ENCODE measurements at places on chromosomes 6 and 20.

DNA sequence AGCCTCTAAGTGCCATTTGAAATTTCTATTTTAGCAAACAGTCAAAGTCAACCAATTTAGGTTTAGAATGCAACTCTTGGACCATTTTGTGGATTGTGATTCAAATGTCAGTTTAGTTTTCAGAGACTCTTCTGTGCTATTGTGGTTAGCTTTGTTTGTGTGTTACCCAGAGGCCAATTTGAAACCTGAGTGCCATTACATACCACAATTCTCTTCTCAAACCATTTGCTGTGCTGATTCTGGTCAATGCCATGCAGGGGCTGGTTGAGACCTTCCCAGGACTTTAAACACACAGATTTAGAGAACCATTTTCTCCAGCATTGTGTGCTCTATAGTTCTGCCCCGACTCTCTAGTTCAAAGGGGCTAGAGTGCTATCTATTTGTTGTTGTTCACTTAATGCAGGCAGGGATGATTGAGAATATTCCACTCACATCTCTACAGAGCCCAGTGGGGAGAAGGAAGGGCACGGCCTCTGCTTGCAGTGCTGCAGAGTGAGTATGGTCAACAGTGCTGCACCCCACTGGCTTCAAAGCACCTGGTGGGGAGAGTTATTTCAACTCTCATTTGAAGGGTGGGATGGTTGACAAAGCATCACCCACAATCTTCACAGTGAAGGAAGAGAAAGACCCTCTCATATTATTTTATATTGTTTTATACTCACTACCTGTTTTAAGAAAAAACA is 738.2 kb downstream of the COL12A1 start:
- DNase-seq: no peak

DNA sequence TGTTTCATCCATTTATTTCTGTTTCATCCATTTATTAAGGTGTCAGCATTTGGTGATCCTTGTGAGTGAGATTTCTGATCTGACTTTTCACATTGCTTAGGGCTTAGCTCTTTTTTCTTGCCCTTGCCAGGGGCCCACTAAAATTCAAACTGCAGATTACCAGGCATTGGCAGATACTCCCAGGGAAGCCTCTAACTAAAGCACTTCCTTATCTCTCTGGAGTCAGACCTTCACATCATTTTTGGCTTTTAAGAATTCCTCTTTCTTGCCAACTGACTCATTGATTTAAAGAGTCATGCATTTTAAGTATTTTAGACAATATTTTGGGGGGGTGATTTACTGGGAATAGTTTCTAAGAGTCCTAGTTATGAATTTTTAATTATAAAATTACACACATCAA is 2.6 kb upstream of the WFDC8 start:
- DNase-seq: no peak

- DNase-seq: no peak
Measured at GRCh38 chr6:82555801-82556200, 192.2 kb downstream of the TPBG start.

GRCh38 chr20:7226156-7226555 is 458.7 kb downstream of the BMP2 start:
- DNase-seq: no peak

- DNase-seq: no peak
Measured at GRCh38 chr6:22499815-22500214, 69.6 kb upstream of the HDGFL1 start.

- no peak for DNase-seq
Measured at GRCh38 chr20:31866221-31866620, 4.1 kb downstream of the DUSP15 start.

- no peak for DNase-seq
Measured at GRCh38 chr6:134097114-134097707, 44.8 kb upstream of the SLC2A12 start.

DNA sequence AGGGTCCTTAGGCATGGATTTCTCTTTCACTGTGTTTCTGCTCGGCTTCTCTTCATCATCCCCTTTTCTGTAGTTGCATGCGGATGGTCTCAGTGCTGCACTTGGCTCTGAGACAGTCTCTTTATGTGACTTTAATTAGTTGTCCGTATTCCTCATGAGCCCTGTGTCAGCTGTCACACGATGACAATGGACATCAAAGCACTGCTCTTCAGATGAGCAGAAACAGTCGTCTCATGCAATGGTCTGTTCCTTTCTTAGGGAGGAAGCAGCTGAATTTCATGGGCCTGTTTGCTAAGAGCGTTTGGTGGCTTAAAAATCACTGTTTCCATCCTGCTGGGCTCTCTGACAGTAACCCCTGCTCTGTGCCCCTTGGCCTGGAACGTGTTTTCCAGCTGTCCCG is 64.9 kb downstream of the SYTL3 start:
- DNase-seq: no peak

DNA sequence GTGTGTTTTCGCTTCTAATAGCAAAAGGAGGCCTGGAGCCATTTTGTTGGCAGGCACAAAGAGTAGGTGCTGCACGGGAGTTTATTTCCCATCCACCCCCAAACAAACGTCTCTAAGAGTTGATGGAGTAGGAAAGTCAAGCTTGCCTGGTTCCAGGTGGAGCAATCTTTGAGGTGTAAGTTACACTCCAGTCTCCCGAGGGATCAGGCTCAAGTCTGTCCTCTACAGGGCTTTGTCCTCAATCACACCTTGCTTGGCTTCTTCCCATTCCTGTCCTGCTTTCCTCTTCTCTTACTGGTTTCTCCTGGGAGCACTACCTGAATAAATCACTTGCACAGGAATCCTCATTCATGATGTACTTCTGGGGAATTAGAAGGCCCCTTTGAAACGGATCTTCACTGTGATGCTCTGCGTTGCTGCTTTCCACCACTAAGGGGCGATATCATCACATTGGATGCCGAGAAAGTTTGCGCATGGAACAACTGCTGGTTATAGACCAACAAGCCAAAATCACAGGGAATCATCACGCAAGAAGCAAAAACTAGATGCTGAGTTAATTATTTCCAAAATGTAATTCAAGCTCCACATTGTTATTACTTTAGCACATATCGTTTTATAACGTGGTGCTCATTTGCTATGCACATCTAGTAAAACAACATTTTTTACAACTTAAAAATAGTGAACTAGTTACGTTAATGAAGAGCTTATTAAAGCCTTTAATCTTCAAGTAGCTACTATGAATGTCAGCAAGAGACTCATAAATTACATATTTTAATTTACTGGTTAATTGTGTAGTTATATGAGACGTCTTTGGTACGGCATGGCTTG is 156.8 kb downstream of the DNAH8 start:
- no peak for DNase-seq

DNA sequence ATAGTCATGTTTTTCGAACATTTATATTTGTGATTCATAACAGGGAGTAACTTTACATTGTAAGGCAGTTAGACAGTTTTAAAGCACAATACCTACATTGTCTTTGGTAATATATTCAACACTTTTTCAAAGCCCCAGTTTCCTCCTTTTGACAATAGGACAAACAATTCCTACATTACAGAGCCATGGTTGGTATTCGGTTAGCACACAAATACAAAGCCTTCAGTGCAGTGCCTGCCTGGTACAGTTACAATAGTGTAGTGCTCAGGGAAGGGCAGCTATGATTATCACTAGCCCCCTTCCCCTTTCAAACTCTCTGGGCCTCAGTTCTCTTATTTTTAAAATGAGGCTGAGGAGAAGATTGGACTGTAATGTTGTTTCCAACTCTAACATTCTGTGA is 207.8 kb downstream of the TPBG start:
- no peak for DNase-seq

DNA sequence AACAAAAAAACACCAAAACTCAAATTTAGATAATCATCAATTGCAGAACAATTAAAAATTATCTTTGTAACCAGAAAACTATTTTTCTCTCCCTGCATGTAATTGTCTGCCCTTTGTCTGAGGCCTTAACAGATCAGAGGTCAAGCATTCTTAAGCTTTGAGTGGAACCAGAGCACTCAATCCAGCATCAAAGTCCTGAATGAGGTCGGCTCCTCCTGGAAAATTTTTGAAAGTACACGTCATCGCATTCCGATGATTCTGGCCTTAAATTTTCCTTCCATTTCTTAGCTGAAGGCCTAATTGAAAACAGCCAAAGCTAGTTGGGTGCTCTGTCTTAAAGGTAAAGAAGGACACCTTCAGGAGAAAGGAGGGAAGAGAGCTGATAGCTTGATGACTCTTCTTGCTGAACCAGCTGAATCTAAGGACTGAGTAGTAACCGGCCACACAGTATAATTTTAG is 510.2 kb upstream of the SULF2 start:
- no peak for DNase-seq

DNA sequence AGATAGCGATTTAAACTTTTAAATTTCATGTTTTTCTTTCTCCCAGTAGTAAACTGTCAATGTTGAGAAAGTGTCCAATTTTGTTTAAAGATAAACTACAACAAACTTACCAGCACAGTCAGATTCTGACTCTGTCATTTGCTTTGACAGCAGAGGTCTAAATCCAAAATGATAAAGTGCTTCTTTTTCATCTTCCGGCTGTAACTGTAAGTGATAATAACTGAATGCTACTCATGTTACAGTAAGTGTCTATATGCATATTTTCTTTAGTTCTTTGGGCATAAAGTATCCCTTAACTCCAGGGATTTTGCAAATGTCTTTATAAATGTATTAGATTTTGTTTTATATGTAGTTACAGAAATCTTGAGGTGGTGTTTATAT is 610.4 kb downstream of the RFPL4B start:
- DNase-seq: no peak

DNA sequence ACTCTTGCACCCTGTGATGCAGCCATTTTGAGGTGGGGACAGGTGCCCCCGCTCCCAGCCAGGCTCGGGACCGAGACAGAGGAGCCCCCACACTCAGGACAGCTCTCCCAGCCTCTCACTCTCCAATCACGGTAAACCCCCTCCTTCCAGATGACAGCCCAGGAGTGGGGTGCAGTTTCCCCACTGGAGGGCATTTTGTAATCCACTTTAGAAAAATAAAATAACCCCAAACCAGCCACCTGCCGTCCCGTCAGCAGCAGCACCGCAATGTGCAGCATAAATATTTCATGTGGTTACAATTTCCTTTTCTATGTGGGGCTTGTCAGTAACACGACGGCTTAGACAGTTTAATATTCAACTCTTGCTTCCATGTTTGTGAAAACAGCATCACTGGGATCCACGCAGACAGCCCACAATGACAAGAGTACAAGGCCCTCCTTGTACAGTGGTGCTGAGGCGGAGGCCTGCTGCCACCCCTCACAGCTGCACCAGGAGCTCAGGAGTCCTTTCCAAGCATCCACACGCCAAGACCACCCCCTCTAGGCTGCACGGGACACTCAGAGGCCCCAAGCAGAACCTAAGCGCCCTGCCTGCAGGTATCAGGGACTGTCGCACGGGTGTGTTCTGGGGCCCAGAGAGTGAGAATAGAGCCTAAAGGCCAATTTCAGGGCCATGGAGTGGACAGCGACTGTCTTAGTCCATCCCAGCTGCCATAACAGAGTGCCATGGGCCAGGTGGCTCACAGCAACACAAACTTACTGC is 116.7 kb downstream of the JPH2 start:
- no peak for DNase-seq

DNA sequence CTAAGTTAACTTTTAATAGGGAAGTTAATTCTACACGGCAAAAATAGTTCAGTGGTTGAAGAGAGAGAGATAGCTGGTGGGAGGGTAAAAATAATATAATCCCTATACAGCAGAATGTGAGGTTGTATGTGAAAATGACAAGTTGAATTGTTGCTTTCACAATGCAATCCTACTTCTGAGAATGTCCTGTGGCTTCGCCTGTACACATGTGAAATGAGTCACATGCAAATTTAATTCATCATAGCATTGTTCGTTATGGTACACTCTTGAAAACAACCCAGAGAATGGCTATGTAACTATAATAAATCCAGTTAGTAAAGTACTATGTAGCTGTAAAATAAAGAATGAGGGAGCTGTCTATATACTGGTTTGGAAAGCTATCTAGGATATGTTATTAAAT is 46.0 kb upstream of the HINT3 start:
- no peak for DNase-seq

GRCh38 chr6:117143647-117144046 is 121.7 kb upstream of the VGLL2 start:
- DNase-seq: no peak

GRCh38 chr6:161101517-161101916 is 109.9 kb downstream of the MAP3K4 start:
- no peak for DNase-seq

- no peak for DNase-seq
Measured at GRCh38 chr6:12277386-12277785, 12.8 kb upstream of the EDN1 start.

DNA sequence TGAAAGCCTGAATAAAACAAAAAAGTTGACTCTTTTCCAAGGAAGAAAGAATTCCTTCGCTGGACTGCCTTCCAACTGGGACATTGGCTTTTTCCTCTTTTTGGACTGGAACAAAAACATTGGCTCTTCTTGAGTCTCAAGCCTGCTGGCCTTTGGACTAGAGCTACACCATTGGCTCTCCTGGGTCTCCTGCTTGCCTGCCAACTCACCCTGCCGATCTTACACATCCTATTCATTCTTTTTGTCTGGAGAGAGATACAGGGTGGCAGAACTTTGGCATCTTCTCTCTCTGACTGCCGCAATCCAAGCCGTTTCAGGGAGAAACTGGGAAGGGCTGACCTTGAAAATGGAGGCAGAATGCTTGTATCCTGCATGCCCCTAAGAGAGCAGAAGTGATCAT is 20.2 kb downstream of the DDO start:
- DNase-seq: no peak

GRCh38 chr6:83221889-83222479 is 28.8 kb downstream of the RWDD2A start:
- DNase-seq: no peak

GRCh38 chr6:16681260-16681873 is 79.9 kb downstream of the ATXN1 start:
- no peak for DNase-seq
